ENCODE measurements at places on chromosomes 3 and 15.

GRCh38 chr3:9028134-9028533, 64.9 kb upstream of the RAD18 start:
- no peak for DNase-seq

GRCh38 chr15:74333093-74333492, 34.4 kb downstream of the CYP11A1 start:
- no peak for DNase-seq

DNA sequence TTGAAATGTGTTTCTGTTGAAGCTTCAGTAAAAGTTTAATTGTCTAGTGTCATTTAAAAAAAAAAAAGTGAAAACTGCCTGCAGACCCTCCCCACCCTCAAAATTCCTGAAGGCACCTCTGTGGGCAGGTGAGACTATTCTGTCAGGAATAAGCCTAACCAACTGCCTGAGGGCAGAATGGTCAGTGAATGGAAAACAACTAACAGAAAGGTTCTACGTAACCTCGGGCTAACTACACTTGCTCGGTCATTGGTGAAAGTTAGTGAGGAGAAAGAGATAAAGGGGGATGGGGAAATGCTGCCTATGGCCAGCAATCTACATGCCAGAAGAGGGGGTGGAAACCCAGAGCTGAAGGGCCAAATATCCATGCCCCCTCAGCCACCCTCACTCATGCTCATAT, 108.6 kb upstream of the SLC24A5 start:
- DNase-seq: no peak

DNA sequence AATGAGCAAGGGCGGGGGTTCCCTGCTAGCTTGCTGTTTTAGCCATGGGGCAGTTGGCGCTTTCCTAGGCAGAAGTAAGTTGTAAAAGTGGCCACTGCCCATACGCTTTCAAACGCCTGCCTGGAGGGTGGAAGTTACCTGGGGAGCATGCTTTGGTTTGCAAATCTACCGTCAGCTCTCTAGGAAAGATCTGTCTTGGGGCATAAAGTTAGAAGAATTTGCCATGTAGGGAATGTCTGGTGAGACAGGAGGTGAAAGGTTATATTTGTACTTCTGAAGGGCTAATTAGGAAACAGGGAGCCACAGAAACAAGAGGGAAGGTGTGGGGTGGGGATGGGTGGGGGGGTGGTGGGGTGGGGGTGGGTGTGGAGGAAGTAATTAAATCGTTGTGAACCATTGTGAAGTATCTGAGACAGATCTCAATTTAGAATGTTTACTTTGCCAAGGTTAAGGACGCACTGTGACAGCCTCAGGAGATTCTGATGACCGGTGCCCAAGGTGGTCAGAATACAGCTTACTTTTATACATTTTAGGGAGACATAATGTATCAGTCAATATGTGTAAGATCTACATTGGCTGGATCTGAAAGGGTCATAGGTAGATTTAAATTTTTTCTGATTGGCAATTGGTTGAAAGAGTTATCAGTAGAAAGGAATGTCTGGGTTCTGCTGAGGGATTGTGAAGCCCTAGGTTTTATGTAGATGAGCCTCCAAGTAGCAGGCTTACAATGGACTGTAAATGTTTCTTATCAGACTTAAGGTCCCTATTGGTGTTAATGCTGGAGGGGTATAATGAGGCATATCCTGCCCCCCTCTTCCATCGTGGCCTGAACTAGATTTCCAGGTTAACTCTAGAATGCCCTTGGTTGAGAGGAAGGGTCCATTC, 62.0 kb upstream of the GCNT3 start:
- DNase-seq: no peak

- DNase-seq: no peak
Measured at GRCh38 chr3:45435961-45436360, 47.6 kb downstream of the LARS2 start.
